GM13976 (cell line): ENCODE measurements at places on chromosomes 5 and 9.

DNA sequence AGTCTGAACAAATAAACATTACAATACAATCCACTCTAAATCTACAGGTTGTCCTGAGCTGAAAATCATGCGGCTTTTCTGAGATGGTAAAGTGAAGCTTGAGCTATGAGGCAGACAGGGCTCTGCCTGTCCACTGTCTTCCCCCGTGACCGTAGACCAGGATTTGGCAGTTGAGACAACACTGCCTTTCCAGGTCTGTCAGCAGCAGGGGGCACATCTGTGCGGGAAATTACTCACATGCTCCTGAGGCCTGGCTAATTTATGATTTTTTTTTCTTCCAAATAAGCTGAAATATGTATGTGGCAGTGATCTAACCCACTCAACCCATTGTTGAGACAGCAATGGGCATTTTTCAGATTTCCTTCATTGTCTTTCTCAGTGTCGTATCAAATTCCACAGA lies 307.9 kb downstream of the FBXL7 start:
- no peak for DNase-seq

GRCh38 chr9:130331573-130331972 lies 66.0 kb downstream of the HMCN2 start:
- DNase-seq = no peak

DNA sequence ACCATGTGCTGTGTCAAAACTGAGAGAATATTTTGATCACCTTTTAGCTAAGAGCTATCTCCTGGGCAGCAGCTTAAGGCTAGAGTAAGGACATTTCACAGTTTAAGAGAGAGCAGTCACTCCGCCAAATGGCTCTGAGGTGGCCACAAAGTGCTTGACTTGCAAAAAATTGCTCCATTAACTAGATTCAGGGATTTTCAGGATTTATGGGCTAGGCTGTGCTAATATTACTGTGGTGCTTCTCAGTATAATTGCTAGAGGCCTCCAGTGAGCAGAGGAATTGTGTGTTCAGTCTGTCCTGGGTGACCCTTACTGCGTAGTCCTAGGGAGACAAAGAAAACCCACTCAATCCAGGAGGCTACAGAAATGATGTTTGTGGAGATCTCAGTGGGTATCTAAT lies 65.2 kb downstream of the PALM2AKAP2 start:
- no peak for DNase-seq

DNA sequence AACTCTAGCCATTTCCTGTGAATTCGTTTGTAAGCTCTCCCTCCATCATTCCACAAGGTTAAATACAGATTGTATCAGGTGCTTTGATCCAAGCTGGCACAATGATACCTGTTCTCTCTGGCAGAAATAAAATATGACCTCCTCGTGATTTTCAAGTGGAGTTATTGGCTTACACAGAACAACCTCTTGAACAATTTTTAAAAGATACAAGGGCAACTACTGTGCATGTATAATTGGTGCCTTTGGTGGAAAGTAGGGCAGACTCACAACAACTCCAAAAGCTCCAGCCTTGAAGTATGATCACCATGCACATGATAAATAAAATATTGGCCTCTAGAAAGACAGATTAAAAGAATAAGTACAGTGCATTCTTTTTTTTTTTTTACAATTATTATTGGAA lies 106.0 kb downstream of the SEMA6A start:
- DNase-seq = no peak

- no peak for DNase-seq
Observed at GRCh38 chr9:88997646-88998045, 6.4 kb downstream of the S1PR3 start.

DNA sequence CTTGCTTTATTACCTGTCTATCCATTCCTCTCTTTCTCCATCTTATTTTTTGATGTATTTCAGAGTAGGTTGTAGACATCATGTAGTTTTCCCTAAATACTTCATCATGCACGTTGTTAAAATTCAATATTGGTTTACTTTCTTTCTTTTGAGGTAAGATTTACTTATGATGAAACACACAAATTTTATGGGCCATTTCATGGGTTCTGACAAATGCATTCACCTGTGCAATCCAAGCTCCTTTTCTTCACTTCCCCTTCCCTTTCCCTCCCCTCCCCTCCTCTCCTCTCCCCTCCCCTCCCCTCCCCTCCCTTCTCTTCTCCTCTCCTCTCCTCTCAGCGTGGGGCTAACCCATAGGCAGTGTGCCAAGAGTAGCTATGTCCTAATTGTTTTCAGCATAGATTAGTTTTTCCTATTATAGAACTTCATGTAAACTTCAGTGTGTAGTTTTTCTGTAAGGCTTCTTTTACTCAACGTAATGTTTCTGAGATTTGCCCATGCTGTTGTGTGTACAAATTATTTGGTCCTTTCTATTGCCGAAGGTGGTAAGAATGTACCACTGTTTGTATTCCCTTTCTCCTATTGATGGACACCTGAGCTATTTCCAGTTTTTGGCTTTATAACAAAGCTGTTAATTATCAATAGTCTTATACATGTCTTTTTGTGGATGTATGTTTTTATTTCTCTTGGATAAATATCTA lies 92.9 kb upstream of the CLINT1 start:
- no peak for DNase-seq

GRCh38 chr5:61666064-61666621 lies 334.1 kb downstream of the ZSWIM6 start:
- DNase-seq = no peak

- no peak for DNase-seq
Observed at GRCh38 chr5:73322437-73323076, 126.0 kb downstream of the FOXD1 start.

DNA sequence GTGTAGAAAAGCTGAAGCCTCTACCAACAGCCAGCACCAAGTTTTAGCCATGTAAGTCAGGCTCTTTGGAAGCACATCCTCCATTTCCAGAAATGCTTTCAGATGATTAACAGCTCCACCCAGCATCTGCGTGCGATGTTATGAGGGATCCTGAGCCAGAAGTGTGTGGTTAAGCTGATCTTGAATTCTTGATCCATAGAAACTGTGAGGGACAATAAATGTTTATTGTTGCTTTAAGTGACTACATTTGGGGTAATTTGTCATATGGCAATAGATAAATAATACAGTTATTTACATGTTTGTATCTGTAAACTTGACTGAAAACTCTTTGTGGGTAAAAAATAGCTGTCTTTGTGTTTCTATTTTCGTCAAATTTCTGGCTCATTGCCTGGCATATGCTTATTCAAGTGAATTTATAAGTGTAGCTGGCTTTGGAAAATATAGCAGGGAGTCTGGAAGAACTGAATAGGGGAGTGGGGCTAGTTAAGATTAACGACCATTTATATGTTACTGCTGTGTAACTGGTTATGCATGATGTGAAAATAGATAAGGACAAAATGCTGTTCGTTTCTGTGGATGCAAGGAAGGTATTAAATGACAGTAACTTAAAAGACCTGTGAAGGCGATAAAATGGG lies 234.1 kb downstream of the LRRC70 start:
- DNase-seq = no peak

- DNase-seq = no peak
Observed at GRCh38 chr9:91187965-91188344, 173.8 kb downstream of the AUH start.

DNA sequence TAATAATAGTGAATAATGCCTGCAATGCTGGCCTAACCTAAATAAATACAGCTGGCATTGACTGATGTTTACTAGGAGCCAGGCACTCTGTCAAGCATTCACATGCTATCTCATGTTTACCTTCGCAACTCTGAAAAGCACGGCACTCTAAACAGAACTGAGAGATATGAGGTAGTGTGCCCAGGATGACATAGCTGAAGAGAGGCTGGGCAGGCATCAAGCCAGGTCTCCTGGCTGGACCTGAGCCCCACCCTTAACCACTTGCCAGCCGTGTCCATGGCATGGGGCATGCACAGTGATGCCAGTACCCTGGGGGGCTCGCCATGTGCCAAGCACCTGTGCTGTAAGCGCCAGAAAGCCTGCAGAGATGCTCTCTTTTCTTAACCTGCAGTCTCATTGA lies 119.4 kb upstream of the MVB12B start:
- DNase-seq = no peak

- no peak for DNase-seq
Observed at GRCh38 chr9:90044710-90045151, 439.9 kb downstream of the GADD45G start.

DNA sequence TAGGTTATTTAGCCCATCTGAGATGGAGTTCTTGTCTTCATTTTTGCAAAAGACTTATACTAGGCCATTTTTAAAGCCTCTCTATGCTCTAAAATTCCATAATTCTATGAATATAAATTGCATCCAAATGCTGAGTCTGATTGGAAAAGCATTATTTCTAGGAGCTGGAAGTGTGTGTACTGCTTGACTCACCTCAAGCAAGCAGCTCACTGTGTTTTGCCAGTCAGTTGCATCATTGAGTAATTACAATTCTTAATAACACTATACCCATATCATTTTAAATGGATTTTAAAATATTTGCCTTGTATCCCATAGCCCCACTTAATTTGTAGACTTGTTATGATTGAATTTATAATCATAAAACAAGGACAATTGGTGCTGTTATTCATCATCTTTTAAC lies 161.0 kb downstream of the PAM start:
- DNase-seq = no peak

DNA sequence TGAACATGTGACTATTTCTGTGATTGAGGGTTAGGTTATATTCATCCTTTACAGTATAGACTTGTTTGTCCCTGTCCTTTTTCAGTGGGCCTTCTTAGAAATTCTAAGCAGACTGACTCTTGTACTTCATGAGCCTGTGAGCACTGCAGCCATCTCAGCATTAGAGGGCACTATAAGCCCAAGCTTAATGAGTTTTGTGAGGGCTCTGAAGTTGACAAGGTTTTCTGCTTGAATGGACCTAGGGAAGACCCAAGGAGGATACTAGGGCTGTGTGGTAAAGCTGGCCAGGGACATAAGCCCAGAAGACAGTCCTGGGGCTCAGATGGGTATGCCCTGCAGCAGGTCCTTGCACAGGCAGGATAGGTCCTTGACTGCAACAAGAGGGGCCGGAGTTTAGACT lies 126.5 kb downstream of the MRPS30 start:
- DNase-seq = no peak

GRCh38 chr9:124297551-124297901 lies 39.8 kb downstream of the NEK6 start:
- DNase-seq = no peak

DNA sequence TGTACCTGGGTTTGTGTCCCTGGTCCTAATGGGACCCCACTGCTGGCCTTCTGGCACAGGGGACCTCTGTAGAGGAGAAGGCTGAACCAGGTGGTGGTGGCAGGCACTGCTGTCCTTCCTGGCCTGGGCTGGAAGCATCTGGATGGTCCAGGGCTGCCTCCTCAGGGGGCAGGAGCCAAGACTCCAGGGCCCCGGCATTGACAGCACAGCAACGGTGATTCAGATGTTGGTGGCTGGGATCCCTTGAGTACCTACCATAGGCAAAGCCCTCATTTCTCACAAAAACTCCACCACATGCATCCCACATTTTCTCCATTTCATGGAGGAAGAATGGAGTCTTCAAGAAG lies 15.0 kb downstream of the FGD3 start:
- DNase-seq = no peak

DNA sequence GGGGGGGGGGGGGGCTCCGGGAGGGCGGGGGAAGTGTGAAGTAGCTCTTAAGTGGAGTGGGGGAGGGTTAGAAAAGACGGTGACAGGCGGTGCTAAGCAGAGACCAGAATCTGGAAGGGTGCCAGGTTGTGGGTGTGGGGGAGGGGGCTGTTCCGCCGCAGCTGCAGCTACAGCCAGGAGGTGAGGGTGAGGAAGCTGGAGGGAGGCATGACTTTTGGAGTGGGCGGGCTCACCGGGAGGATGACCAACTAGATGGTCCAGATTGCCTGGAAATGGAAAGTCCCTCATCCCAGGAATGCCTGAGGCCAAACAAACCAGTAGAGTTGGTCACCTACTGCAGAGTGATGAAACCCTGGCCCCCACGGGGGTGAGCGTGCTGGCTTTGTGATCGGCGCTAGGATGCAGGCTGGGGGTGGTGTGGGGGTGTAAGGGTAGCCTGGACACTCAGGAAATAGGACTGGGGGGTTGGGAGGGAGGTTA lies 158.1 kb upstream of the SHB start:
- DNase-seq = peak; percentile 75

- no peak for DNase-seq
Observed at GRCh38 chr5:7816535-7816901, 34.4 kb downstream of the CFAP90 start.

DNA sequence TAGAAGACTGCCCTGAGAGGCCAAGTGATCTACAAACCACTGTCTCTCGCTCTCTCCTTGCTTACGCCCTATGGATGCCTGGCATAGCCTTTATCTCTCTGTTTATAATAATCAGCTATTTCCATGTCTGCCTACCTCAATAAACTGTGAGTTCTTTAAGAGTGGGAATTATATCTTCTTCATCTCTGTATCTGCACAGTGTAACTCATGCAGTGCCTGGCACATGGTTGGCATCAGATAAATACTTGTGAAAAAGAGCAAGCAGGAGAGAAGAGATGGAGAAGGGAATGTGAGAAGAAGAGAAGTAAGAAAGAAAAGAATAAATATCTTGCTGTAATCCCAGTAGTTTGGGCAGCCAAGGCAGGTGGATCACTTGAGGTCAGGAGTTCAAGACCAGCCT lies 94.6 kb upstream of the TNPO1 start:
- DNase-seq = no peak

GRCh38 chr9:131584858-131585257 lies 39.5 kb downstream of the PRRT1B start:
- DNase-seq = no peak

- DNase-seq = no peak
Observed at GRCh38 chr5:140840978-140841962, at the start of gene PCDHA8. PCDHA8 (plus strand) TSS chr5:140841187; CDS start chr5:140841322, 135 bp downstream.

GRCh38 chr5:127324756-127325155 lies 34.2 kb downstream of the MEGF10 start:
- no peak for DNase-seq
